ENCODE measurements at places on chromosomes 3 and 15.

DNA sequence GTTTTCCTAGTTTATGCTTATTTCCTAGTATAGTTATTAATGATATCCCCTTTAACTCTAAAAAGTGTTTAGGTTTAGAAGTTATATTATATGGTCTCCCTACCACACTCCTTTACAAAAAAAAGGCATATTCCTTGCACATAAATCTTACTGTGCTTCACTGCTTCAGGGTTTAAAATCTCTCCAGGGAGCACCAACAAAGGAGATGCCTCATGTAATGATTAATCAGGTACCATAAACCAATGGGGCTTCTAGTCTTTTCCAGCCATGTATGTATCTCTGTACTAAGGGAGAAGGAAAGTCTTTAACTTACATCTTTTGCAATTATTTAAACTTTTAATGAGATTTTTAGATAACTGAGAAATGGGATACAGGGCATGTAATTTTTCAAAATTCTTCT lies 91.5 kb upstream of the RBMS3 start:
- no peak for DNase-seq

- no peak for DNase-seq
These were observed 13.8 kb downstream of the MUC13 start for GRCh38 chr3:124920718-124921117.

DNA sequence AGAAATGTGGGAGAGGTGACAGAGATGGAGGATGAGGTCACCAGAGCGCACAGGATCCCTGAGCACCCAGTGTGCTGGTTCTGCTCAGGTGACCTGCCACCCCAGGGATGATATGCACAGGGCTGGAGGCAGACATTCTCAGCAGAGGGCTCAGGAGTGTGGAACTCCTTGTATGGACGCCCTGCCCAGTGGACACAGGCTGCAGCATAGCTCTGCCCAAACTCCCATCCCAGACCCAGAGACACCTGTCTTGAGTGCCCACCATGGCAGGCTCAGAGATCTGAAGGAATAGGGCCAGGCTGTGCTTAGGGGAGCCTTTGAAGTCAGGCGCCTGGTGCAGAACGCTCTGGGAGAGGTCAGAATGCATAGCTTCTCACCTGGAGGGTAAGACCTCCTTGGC lies 47.3 kb downstream of the PPCDC start:
- DNase-seq = no peak

DNA sequence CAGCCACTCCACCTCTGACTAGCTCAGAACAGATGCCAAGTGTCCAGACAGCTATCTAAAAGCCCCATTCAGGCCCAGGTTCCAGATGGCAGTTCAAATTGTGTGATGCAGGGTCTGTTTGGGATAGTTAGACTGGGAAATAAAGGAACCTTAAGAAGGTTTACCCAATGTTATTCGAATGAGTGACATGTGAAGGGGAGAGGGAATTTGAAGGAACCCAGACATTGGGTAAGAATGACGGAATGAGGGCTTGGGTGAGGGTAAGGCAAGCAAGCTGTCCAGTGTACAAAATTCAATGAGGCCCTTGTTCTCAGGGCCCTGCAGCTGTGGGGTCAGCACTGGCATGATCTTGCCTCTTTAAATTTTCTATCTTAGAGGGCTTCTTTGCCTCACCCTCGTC lies 34.1 kb downstream of the ATP13A5 start:
- no peak for DNase-seq

- DNase-seq = no peak
These were observed 155.3 kb downstream of the NR1I2 start for GRCh38 chr3:119937229-119937628.

- no peak for DNase-seq
These were observed 26.3 kb upstream of the ZNF148 start for GRCh38 chr3:125401402-125401801.

GRCh38 chr3:94904156-94904674 lies 841.4 kb downstream of the NSUN3 start:
- no peak for DNase-seq

- DNase-seq = no peak
These were observed 356.5 kb downstream of the ZIC4 start for GRCh38 chr3:147049821-147050220.

DNA sequence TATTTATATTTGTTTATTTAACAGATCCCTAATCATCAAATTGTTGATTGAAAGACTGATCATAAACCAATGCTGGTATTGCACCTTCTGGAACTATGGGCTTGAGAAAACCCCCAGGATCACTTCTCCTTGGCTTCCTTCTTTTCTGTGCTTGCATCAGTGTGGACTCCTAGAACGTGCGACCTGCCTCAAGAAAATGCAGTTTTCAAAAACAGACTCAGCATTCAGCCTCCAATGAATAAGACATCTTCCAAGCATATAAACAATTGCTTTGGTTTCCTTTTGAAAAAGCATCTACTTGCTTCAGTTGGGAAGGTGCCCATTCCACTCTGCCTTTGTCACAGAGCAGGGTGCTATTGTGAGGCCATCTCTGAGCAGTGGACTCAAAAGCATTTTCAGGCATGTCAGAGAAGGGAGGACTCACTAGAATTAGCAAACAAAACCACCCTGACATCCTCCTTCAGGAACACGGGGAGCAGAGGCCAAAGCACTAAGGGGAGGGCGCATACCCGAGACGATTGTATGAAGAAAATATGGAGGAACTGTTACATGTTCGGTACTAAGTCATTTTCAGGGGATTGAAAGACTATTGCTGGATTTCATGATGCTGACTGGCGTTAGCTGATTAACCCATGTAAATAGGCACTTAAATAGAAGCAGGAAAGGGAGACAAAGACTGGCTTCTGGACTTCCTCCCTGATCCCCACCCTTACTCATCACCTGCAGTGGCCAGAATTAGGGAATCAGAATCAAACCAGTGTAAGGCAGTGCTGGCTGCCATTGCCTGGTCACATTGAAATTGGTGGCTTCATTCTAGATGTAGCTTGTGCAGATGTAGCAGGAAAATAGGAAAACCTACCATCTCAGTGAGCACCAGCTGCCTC lies 14.7 kb downstream of the THBS1 start:
- DNase-seq = no peak

DNA sequence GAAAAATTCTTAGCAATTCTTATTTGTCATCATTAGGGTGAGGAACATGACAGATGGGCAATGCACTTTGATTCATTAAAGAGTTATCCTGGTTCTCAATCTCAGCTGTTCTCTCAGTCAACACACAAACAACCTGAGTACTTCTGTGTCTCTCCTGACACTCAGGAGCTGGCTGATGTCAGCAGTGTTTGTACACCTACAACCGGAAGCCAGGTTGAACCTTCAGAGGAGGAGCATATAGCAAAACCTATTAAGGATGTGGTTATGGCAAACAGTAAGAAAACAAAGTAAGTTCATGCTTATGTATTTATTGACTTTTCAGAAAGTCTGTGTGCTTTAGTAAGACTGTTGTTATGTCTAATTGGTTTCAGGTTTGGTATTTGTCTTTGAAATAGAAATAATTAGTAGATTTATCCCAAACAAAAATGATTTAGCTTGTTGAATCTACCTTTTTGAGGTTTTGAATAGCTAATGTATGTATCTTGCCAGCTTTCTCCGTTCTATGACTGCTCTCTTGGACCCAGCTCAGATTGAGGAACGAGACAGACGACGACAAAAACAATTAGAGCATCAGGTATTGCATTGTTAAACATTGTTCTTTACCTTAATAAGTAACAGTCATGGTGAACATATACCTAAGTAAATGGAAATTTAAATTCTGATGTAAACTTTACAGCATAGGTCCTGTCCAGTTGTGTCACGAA lies 36.6 kb downstream of the CCDC66 start:
- DNase-seq = no peak

- no peak for DNase-seq
These were observed 85.4 kb upstream of the SUCLG2 start for GRCh38 chr3:67739851-67740250.

DNA sequence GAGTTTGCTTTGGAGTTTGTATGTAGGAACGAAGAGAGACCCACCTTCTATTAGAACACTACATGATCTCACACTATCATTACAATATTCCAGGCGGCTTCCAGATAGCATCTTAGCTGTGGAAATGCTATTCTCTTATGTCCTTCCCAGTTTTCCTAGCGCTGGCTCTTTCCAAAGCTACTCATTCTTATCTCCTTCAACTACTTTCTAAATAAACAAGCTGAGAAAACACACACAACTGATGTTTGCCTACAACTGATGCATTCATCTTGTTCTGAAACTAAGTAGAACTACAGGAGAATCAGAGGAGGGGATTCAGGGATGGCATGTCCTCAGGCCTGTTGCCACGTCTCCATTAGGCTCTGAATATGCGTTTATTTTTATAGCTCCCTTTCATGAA lies 108.9 kb downstream of the GREM1 start:
- no peak for DNase-seq

- DNase-seq = no peak
These were observed 354.4 kb downstream of the TBL1XR1 start for GRCh38 chr3:176842914-176843313.

DNA sequence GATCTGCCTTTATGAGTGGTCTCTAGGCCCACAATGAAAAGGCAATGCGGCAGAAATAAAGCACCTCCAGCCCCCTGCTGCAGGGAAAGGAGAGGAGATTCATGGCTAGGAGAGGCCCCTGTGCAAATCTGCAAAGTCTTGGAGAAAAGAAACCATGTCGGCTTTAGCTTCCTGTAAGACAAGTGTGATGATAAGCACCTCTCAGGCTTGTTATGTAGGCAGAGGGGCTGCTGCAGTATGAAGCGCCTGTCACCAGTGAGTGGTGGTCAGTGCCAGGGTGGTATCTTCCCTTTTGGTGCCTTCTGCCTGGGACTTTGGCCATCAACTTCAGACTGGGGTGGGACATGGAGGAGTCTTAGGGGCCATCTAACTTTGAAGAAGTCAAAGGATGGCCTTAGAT lies 59.2 kb upstream of the ARHGEF3 start:
- no peak for DNase-seq

- DNase-seq = no peak
These were observed 59.7 kb upstream of the MAGI1 start for GRCh38 chr3:66098436-66098835.

DNA sequence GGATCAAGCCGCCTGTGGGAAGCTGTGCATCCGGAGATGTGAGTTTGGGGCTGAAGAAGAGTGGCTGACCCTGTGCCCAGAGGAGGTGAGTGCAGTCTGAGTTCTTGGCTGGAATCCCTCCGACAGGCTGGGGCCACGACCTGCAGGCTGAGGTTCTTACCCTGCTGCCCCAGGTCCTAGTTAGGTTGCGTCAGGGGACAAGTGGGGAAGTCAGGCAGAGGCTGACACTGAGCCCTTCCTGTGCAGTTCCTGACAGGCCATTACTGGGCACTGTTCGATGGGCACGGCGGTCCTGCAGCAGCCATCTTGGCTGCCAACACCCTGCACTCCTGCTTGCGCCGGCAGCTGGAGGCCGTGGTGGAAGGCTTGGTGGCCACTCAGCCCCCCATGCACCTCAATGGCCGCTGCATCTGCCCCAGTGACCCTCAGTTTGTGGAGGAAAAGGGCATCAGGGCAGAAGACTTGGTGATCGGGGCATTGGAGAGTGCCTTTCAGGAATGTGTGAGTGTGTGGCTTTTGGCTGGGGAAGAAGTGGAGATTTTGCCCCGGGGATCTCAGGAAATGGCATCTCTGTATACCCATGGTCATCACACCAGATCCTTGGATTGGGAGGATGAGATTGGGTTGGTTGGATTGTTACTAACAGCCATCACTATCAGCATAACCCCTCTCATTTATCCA lies 1.3 kb downstream of the PPM1M start:
- peak; percentile 89 for DNase-seq

DNA sequence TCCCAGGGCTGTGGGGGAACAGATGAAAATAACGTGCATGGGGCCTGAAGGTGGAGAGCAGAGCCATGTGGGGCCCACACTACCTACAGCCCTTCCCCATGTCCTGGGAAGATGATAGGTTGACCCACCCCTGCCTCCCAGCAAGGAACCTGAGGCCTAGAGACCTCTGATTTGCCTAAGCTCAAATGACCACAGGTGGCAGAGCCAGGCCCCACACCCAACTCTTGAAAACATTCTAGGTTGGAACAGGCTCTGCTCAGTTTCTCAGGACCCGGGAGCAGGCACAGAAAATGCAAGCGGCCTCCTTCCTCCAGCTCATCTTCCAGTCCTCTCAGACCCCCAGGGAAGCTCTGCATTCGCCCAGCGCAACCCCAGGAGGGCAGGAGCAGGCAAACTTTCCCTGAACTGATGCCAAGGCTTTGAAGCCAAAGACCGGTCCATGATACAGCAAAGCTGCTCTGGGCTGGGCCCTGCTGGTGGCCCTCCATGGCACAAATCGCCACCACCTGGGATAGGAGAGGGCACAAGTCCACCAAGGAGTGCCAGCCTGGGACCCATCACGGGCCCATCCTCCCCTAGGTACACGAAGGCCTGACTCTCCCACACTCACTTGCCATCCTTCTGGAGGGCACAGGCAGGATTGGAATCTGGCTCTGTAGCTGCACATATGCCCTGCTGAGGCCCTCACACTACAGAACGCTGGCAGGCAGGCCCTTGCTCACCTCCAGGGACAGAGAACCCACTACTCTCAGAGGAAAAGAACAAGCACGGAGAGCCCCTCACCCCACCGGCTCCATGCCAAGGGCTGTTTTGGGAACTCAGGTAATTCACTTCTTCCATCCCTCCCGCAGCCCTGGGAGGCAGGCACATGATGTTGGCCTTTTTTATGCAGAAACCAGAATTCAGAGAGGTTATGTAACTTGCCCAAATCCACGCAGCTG lies 51.0 kb upstream of the FURIN start:
- no peak for DNase-seq

GRCh38 chr3:168117059-168117458 lies 21.3 kb upstream of the GOLIM4 start:
- DNase-seq = no peak

DNA sequence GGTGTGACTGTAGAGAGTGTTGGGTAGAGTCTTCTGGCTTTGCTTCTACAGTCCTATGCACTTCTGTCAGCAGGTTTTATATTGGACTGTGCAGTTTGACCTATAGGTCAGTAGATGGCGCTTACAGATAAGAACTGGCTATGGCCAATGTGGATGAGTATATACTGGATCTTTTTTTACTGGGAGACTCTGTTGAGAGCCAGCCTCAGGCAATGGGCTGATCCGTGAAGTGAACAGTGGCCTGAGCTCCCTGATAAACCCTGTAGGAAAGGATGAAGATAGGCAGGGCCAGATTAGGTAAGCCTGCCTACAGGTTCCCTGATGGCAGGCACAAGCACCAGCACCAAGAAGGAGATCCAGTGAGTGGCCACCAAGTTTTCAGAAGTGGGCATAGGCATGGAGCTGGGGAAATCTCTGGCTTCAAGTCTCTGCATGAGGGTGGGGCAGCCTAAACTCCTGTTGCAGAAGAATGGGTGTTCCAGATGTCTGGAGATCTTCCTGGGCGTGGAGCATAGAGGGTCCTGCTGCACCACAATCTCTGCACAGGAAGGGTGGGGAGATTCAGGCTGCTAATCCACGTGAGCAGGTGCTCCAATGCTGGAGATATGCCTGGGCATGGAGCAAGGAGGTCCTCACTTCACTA lies 326.0 kb upstream of the SGO1 start:
- no peak for DNase-seq

DNA sequence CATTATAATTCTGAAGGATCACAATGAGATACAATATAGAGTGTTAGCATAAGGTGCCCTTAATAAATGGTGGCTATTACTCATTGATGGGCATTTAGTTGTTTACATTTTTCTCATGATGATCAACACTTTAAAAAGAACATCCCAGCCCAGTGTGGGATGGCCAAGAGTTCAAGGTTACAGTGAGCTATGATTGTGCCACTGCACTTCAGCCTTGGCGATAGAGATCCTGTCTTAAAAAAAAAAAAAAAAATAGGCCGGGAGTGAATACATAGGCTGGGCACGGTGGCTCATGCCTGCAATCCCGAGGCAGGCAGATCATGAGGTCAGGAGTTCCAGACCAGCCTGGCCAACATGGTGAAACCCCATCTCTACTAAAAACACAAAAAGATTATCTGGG lies 1.6 kb upstream of the FXR1 start:
- no peak for DNase-seq
